ENCODE measurements at places on chromosomes 4 and X.
A peak's percentile ranks its signal among the peaks of the same experiment; 100 is the strongest.

GRCh38 chr4:148376151-148376550, 66.1 kb downstream of the NR3C2 start:
- no peak for DNase-seq

DNA sequence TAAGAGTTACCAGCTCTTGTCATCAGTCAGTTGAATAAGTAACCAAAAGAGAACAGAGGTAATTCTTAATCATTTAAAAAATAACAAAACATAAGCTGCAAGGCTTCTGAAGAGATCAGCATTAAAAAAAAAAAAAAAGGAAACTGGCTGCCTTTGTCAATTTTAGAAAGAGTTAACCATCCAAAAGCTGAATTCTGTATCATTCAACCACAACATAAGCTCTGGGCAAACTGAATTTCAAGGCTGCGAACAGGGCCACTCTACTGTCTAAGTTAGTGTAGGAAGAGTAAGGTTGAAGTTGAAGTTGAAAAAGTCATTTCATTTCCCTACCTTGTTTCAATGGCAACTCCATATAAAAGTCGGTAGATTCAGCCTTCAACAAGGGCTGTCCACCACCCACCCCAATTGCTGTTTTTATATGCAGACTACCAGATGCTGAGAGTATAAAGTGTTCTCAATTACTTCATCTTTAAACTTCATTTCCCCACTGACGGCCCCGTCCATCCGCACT, 1.1 kb upstream of the LIN54 start:
- DNase-seq = no peak

DNA sequence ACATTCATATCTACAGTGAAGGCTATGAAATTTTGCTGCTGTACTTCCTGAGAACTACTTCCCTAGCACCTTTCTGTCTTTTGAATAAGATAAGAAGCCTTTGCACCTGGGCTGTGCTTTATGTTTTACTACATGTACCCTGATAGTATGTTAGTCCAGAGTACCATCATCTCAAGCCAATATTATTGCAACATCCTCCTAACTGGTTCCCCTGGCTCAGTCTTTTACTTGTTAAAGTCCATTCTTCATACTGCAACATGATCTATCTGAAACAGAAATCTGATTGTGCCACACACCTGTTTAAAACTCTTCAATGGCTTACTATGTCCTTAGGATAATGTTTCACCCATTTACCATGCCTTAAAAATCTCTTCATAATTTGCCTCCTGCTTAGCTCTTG, 102.3 kb downstream of the AGTR2 start:
- DNase-seq = no peak

GRCh38 chr4:82842593-82842992, 44.0 kb upstream of the SCD5 start:
- no peak for DNase-seq

GRCh38 chr4:147590249-147590920, 26.8 kb upstream of the TMEM184C start:
- peak; percentile 12 for DNase-seq

DNA sequence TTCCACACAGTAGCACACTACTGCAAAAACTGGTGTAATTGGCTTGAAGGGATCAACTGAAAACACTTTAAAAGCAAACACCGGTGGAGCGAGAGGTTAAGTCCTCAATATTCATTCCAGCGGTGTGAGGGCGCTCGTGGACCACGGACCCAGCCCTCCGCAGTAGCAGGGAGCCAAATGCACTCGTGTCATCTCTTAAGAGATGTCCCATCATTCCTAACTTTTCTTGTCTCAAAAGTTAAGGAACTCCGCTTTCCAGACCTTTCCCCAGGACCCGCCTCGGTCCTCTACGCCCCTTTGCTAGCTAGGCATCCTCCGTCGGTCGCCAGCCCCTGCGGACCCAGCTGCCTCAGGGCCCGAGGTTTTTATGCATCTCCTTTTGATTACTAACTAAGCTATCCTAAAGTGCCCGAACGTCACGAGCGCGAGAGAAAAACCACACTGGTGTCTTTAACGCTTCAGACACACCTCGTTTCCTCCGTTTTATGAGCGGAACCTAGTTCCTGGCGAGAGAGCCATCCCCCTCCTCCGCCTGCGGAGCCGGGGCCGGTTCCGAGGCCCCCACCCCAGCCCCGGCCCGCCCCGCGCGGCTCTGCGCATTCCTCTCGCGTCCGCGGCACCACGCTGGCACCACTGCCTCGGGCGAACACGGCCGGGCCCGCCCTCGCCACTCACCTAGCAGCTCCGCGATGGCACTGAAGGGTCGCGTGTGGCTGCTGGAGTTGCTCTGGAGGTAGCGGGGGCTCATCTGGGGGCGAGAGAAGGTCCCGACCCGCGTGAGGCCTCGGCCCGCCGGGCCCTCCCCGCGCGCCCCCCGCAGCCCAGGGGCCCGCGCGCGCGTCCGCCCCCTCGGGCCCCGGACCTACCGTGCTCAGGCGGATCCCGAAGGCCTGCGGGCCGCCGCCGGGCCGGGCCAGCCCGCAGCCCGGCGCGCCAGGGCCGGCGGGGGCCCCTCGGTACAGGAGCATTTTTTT, 723 bp downstream of the MORC4 start:
- DNase-seq = peak; percentile 9

- DNase-seq = no peak
These were observed 124.6 kb downstream of the GRIA3 start for GRCh38 chrX:123308658-123309057.

DNA sequence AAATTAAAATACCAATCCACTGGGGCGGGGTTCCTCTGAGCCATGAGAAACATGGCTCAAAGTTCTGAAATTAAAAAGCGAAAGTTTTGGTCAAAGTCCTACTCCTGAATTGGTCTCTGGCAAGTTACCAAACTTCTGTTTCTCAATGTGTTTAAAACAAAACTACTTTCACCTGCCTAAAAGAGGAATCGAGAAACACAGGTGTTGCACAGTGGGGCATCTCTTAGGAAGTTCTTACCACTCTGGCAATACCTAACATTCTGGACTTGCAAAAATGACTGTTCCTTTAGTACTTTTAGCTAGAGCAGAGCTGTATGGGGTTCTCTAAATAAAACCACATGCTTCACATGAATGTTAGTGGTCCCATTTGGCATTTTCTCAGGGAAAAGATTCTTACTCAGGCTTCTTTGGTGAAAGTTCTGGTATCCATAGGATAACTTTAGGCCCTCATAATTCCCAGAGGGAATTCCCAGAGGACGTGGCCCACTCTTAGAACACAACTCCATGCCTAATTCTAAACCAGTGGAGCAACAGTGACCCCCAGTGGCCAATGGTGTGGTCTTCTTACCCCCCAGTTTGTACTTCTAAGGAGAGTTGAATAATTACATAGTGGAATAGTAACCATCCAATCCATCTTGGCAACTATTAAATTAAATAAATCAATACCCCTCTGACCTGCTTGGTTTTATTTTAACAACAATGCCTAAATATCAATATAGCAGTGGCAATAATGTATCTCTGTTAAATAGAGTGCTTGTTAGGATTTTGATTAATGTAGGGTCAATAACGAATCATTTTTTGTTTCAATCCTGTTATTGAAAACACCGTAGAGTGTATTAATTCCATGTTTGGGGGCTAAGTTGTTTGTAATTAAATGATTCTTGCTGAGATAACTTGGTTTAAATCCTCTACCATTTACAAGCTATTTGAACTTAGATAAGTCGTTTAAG, 21.9 kb downstream of the BMP3 start:
- peak; percentile 10 for DNase-seq

GRCh38 chr4:176413171-176413570, 93.4 kb downstream of the SPCS3 start:
- no peak for DNase-seq

GRCh38 chr4:166518776-166519175, 645.7 kb downstream of the TLL1 start:
- DNase-seq = no peak

DNA sequence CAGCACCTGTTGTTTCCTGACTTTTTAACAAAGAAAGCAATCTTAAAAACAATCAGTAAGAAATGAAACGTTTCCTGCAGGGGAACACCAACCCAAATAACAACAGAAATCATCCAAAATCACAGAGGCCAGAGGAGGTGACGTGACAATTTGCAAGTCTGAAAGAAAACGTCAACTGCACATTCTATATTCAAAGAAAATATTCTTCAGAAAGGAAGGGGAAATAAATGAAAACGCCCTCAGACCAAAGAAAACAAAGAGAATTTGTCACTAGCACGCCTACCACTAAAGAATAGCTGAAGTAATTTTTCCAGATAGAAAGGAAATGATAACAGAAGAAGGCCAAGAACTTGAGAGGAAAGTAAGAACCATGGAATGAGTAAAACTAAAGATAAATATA, 74.4 kb downstream of the CASP3 start:
- DNase-seq = no peak

GRCh38 chrX:23369027-23369426, 34.4 kb downstream of the PTCHD1 start:
- DNase-seq = no peak

- no peak for DNase-seq
These were observed 87.0 kb upstream of the TSPAN5 start for GRCh38 chr4:98745366-98745765.

All from stimulated activated CD8-positive, alpha-beta memory T cell treated with anti-CD3 and anti-CD28 coated beads, Interleukin-7, amount 100 ng/mL, for 1 hour (primary cell).